ENCODE measurements at places on chromosomes 11 and 22.

GRCh38 chr11:67285541-67286498 is 3.3 kb upstream of the ANKRD13D start:
- DNase-seq = no peak

- DNase-seq = no peak
Observed at GRCh38 chr11:62409831-62410230, 9.0 kb upstream of the SCGB1A1 start.

DNA sequence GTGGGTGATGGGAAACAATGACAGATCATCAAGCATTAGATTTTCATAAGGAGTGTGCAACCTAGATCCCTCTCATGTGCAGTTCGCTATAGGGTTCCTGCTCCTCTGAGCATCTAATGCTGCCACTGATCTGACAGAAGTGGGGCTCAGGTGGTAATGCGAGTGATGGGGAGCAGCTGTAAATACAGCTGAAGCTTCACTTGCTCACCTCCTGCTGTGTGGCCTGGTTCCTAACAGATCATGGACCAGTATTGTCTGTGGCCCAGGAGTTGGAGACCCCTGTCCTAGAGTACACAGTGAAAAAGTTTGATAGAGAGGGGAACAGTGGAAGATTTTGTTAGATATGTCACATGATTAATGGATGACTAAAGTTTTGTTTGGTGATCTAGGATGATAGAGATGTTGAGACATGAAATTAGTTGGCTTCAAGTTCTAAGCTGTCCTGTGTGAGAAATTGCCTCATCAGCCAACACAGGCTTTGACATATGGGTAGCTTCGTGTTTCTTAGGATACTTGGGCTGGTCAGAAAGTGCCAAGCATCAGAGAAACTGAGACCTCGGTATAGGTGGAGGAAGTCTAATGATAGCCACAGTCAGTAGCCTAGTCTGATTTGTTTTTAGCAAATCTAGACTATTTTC is 47.4 kb downstream of the ARHGEF12 start:
- no peak for DNase-seq

GRCh38 chr11:29119116-29119515 is 897.7 kb downstream of the KCNA4 start:
- DNase-seq = no peak

- DNase-seq = no peak
Observed at GRCh38 chr22:44409974-44410316, 88.1 kb downstream of the RTL6 start.

GRCh38 chr11:27976262-27976661 is 131.7 kb downstream of the KIF18A start:
- no peak for DNase-seq

- peak; percentile 59 for DNase-seq
Observed at GRCh38 chr22:49365910-49366309, 461.8 kb downstream of the BRD1 start.

DNA sequence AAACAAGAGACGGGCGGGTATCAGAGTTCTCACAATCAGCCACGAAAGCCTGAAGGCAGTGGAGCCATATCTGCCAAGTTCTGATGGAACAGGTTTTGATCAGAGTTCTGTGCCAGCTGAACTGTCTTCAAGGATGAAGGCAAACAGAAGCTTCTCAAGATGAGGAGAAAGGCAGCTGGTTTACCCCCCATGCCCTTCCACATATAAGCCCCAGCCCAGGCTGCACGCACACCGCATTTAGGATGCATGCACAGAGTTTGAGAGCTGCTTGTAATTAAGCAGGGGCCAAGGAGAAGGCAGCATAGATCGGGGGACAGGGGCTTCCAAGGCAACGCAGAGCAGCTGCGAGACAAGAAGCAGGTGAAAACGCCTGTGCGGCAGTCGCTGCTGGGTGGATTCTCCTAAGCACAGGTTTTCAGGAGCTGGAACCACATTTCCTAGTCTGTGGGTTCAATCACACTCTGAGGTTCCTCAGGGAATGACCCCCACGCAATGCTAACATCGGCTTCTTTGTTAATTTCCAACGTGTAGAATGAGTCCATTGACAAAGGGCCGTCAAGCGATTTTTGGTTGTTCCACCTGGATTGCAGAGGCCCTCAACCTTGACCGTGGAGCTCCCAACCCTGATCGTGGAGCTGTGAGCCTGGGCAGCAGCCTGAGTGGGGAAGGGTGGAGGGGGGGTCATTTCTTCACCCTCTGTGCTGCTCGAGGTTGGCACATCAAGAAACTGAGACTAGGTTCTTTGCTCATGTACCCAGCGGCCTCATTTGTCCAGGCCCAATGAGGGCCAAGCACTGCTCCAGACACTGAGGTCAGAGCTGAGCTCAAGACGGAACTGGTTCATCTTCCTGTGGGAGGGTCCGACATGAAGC is 81.7 kb upstream of the SHISAL1 start:
- DNase-seq = no peak

DNA sequence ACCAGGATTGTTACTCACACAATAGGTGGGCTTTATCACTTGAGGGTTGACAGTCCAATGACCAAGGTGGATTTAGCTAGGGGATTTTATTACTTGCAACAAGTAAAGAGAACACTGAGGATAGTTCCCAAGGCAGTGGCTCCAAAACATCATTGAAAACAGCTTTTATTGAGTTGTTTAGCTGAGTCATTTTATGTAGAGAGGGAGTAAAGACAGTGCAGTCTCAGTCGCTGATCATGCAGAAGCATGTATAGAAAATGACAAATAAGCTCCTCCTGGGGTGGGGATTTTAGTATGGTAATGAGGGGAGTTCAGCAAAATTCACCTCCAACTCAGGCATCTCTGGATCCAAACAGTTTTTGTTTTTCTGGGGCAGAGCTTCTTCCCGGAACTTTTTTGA is 163.0 kb upstream of the CCDC179 start:
- no peak for DNase-seq

DNA sequence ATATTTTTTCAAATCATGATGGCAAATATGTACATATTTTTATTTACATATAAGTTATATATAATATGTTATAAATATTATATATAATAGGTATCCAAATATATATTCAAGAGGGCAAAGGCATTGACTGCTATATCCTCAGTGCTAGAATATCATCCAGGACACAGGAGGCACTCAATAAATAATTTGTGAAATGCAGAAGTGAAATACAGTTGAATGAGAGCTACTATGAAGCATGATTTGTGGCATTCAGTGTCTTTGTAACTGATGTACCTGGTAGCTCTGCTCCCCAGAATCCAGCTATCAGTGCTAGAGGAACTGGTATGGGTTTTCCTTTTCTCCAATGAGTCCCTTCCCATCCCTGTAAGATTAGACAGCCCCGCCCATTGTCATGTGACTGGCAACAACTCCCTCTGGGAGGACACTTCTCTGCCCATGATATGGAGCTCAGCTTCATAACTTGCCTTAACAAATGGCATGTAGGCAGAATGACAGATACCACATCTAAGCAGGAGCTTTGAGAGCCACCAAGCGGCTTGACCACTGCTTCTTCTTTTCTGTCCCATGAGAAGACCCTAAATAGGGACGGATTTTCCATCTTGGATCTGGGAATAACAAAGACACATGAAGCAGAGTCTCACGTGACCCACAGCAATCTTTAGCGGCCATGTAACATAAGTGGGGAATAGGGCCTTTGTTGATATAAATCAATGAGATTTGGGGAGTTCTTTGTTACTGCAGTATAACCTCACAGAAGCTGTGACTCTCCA is 10.2 kb upstream of the CD82 start:
- DNase-seq = no peak

DNA sequence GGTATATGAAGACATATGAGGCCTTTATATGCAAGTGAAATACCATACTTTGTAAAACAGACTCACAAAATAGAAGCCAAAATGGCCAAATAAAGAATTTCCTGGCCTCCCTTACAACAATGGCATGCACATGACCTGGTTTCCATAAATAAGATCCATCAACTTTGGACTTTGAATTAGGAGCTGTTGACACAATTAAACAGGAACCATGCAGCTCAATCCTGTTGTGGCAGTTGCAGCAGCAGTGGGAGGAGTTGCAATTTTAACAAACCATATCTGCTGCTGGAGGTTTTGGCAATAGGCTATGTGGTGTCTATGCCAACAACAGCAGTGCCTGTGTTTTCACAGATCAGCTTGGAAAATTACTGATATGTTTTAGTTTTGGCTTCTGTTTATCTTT is 818.6 kb downstream of the FAM181B start:
- no peak for DNase-seq

DNA sequence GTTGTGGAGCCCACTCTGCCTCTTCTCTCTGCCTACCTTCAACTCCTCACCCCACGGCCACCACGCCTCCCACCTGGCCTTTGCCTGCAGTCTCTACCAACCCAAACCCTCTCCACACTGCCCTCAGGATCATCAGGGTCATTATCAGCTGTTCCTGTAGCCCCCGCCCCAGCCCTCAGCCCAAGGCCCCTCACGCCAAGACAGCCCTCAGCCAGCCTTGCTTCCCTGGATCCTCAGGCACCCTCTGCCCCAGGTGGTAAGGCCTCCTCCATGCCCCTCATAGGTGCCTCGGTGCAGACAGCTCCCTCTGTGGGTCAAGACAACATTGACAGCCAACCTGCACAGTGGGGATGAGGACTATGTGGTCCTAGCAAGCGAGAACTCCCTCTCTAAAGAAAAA is 1.7 kb downstream of the SBF1 start:
- no peak for DNase-seq

DNA sequence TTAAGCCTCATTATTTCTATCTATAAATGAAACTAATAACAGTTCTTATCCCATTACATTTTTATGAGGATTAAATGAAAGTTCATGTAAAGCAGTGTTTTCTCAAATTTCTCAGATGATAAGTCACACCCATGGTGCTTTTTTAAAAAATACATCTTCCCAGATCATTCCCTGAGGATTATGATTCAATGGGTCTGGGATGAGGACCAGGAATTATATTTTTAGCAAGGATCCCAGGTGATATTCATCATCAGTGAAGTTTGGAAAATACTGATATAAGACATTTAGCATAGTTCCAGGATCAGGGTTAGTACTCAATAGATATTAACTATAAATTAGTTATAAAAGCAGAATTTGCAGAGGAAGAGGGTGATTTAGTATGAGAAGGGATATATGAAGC is 89.1 kb downstream of the BBOX1 start:
- DNase-seq = no peak

- DNase-seq = no peak
Observed at GRCh38 chr22:27207907-27208306, 550.5 kb downstream of the MIAT start.

DNA sequence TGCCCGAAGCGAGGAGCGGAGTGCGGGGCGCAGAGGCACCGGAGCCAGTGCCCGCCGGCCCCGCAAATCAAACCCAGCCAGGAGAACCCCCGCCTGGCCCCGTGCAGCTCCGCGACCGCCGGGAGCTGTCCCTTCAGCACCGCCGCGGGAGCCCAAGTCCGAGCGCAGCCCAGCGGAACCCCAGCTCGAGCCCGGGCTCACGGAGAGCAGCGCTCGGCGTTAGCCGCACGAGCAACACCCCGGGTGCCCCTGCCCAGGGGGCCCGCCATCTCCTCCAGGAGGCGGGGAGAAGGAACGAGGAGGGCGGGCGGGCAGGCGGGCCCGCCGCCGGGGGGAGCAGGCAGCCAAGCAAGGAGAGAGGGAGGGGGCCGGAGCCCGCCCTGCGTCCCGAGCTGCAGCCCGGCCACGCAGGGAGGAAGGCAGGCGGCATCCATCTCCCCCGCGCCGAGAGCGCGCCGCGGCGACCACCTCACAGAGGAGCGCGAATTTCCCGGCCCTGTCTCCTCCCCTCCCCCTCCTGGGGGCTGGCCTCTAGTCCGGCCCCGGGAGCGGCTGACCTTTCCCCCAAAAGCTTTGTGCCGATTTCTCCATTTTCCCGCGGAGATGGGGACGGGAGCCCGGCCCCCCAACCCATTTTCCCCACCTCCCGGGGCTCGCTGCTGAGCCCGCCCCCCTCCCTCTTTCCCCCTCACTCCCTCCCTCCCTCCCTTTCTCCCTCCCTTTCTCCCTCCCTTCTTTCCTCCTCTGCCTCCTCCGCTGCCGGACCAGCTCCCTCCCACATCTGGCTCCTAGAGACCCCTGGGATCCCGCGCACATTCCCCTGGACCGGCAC is 621 bp downstream of the KCNC1 start:
- no peak for DNase-seq
